ENCODE measurements at places on chromosomes 2 and 18.
A peak's percentile ranks its signal among the peaks of the same experiment; 100 is the strongest.

- DNase-seq: peak; percentile 51
Observed at GRCh38 chr2:11506611-11506969, 27.3 kb upstream of the GREB1 start.

- DNase-seq: peak; percentile 36
Observed at GRCh38 chr2:137670111-137670510, 294.2 kb upstream of the HNMT start.

DNA sequence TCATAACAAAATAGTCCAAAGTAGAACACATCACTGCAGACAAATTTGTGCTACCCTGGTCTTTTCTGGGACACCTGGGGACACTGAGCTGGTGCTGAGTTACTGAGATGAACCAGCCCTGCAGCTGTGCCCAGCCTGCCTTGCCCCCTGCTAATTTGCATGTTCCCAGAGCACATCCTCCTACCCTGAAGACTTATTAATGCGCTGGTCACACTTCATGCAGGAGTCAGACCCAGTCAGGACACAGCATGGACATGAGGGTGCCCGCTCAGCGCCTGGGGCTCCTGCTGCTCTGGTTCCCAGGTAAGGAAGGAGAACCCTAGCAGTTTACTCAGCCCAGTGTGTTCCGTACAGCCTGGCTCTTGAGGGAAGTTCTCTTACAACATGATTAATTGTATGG is 1518.3 kb downstream of the RPIA start:
- no peak for DNase-seq

- DNase-seq: no peak
Observed at GRCh38 chr2:182448371-182448770, 21.5 kb upstream of the PDE1A start.

DNA sequence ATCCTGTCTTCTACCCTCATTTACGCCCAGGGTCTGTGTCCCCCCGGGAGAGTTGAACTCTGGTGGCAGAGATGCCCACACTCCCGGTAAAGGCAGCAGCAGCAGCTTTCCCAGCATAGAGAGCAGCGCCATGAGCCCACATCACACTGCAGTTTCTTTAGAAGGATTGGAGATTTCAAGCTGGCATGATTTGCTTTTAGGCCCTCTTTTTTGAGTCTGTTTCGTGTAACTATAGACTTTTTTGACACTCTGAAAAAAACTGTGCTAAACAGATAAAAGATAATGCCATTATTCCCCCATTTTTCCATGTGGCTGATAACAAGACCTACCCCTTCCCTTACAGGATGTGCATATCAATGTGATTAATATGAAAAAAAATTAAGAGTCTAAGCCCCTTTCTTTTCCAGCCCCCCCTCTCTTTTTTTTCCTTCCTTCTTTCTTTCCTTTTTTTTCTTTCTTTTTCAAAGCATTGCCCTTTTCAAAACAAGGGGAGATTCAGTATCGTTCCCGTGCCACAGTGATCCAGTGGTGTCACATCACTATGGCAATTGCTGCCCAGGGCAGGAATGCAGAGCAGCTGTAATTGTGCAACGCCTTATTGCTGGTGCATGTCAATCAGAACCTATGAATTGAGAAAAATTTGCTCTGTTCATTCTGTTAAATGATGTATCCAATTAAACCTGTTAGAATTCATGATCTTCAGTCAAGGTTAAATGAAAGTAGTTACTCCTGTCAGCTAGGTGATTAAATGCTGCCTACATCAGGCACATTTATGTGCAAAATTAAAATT is 104.5 kb downstream of the CDCA7 start:
- no peak for DNase-seq

GRCh38 chr2:1651121-1652033 is 92.9 kb downstream of the PXDN start:
- DNase-seq: peak; percentile 54

DNA sequence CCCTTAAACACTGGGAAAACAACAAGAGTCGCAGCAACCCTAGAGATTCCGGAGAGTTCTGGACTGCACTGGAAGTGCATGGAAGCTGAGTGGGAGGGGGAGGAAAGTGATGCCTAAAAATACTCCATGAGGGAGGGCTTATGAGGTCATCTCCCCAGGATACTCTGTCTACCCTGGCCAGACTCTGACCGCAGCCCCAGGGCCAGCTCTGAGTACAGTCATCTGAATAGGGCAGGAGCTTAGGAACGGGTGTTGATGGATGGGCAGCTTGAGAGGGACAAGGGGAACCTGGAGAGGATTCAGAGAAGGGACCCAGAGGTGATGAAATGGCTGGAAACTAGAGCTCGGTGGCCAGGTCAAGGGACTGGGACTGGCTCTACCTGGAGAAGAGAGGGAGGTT is 79.3 kb upstream of the IGFBP5 start:
- DNase-seq: no peak

- no peak for DNase-seq
Observed at GRCh38 chr2:203582468-203582867, 47.4 kb upstream of the RAPH1 start.

DNA sequence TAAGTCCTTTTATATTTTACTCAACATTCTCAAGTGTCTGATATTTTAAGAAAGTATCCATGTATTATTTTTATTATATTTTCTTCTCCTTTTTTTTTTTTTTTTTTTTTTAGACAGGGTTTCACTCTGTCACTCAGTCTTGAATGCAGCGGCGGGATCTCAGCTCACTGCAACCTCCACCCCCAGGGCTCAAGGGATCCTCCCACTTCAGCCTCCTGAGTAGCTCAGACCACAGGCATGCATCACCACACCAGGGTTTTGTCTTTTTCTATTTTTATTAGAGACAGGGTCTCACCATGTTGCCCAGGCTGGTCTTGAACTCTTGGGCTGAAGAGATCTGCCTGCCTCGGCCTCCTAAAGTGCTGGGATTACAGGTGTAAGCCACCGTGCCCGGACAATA is 212.1 kb downstream of the TCF4 start:
- DNase-seq: no peak

DNA sequence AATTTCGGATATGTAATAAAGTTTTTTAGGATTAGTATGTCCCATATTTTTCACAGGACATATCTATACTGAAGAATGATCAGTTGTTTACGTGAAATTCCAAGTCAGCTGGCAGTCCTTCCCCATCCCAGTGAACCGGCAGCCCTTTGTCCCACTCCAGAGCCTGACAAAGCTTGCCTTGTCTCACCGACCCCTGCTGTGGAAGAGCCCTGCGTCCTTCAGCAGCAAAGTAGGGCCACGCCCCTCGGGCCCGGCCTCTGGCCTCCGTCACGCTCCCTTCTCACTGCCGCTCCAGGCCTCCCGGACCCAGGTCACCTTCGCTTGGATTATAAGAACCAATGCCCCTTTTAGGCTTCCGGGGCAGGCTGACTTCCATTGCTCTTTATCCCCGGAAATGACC is 89.8 kb upstream of the TGIF1 start:
- no peak for DNase-seq

DNA sequence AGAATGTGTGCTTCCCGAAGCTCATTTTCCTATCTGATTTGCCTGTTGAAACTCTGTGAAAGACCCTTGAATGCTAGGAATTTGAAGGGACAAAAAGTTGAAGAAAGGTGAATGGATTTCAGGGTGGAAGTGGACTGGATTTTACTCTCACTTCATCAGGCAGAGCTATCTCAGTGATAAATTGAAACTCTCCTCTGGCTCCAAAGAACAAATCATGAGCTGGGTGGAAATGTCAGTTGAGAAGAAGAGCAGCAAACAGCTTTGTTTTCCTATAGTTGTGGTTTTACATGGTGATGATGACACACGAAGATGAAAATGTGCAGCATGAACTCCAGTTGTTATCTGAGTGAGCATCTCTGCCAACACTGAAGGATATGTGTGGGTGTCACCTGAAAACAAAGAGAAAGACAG is 34.4 kb downstream of the CD28 start:
- no peak for DNase-seq

DNA sequence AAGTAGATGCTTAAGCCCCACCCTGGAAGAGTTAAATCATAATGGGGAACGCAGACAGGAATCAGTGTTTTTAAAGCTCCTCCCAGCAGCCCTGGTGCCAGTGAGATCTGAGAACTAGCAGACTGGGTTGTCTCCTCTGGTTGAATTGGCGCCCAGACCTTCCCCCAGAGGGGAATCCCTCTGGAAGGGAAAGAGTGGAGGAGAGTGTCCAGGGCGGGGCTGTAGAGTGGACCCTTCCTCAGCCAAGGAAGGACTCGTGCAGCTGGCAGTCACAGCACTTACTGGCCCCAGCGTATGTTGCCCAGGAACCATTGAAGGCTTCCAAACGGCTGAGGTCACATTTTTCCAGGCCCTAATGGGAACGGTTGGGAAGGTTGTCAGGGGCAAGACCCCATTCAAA is 62.5 kb downstream of the TGOLN2 start:
- DNase-seq: peak; percentile 82

GRCh38 chr2:47062681-47063537 is 92.2 kb downstream of the STPG4 start:
- no peak for DNase-seq

DNA sequence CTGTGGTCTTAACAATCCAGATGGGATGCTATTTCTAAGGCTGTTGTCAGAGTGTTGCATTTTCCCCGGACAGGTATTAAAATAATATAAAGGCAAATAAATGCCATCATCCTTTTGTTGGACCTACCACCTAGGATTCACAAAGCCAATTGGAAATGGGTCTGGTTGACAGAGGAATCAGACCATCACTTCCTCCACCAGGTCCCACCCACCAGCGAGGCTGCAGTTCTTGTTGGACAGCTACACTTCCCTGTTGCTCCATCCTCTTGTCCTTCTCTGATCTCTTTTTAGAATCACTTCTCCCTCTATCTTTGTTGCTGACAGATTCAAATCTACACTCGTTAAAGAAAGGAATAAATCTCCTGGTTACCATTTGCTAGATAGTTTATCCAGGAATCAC is 1.1 kb downstream of the TMEM169 start:
- DNase-seq: no peak

- DNase-seq: no peak
Observed at GRCh38 chr2:151347906-151348305, 9.5 kb upstream of the TNFAIP6 start.

- no peak for DNase-seq
Observed at GRCh38 chr2:134261398-134262131, 7.7 kb downstream of the MGAT5 start.

- no peak for DNase-seq
Observed at GRCh38 chr2:220293966-220294365, 666.5 kb downstream of the SLC4A3 start.

- no peak for DNase-seq
Observed at GRCh38 chr18:41617647-41618046, 337.4 kb upstream of the PIK3C3 start.

DNA sequence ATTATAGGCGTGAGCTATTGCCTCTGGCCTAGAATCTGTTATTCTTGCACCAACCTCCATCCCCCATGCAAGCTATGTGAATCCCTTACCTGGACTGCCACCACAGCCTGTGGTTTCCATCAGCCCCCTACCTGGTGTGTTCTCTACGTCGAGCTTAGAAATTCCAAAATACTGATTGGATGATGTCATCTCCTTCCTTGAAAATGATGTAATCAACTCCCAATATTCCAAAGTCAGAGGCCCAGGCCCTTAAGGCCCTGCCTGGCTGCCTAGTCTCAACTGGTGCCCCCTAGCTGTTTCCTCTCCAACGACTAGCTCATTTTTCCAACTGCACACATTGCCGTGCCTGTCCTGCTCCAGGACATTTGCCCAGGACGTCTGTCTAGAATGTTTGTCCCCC is 41.3 kb upstream of the GBX2 start:
- no peak for DNase-seq

- no peak for DNase-seq
Observed at GRCh38 chr2:127735537-127736399, 34.5 kb downstream of the SFT2D3 start.

GRCh38 chr2:172806493-172806892 is 70.8 kb downstream of the RAPGEF4 start:
- no peak for DNase-seq

GRCh38 chr2:68870215-68870614 is 982 bp downstream of the BMP10 start:
- no peak for DNase-seq

DNA sequence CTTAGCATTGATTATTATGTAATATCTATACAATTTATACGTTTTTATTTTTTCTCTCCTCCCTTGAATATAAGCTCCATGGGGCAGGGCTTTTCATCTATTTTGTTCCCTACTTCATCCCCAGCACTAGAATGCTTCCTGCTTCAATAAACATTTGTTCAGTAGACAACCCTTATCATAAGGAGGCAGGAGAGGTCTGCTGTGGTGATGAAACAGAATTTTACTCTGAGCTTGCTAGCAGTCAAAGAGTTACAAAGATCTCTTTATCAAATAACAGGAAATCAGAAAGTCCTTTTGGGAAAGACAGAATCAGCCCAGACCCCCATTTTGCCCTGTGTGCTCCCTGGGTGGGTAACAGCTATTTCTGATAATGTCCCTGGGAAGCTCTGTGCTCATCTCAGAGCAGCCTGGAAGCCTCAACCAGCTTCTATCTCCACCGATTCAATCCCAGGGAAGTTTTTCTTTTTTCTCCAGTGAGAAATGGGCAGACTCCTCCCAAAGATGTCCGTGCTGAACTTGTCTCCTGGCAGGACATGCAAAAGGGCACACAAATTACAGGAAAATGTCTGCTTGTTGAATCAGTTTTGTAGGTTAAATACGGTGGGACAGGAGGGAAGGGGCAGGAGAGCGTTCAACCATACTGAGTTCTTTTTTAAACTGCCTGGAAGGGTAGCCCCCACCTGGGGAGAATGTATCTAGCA is 84.7 kb upstream of the PKDCC start:
- DNase-seq: no peak

DNA sequence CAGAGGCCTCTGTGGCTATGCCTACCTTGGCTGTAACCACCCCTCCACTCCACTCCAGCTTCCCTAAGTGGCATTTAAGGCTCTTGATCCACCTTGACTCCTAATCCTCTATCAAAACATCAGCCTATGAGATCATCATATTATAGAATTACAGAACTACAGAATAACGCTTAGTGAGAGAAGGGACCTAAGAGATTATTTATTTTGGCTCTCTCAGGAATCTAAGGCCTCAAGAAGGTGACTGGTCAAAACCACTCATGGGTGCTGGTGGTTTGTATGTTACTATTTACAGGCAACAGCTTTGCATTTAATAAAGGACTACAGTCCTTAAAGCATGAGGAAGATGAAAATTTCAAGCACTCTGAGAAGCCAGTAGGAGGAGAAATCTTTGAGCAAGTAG is 118.8 kb downstream of the FSHR start:
- DNase-seq: no peak

GRCh38 chr2:210598219-210598618 is 41.8 kb downstream of the CPS1 start:
- DNase-seq: no peak

- no peak for DNase-seq
Observed at GRCh38 chr2:227095346-227095745, 68.7 kb downstream of the COL4A4 start.

- peak; percentile 56 for DNase-seq
Observed at GRCh38 chr18:79570266-79571201, 109.1 kb upstream of the CTDP1 start.

DNA sequence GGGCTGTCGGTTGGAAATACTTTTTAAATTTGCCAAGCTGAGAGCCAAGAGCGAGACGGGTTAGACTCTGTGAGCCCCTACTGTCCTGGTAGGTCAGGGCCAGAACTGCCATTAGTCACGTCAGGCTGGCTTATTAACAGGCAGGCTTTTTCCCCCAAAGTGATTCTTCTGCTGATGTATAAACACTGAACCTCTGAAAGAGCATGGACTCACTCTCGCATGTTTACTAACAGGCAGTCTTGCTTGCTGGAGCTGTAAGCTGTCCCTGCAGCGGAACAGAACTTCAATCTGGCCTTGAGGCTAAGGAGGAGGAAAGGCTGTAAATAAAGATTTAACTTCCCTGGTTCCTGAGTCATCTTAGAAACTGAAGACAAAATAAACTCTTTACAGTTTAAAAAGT is 288.4 kb downstream of the PIEZO2 start:
- no peak for DNase-seq

- DNase-seq: no peak
Observed at GRCh38 chr2:206982360-206982955, 43.1 kb downstream of the CPO start.
